Right kidney (tissue), 9 donors: ENCODE measurements at places on chromosomes 16 and 17.
A peak's percentile ranks its signal among the peaks of the same experiment; 100 is the strongest.

- no peak for DNase-seq
Measured at GRCh38 chr17:50661795-50662391, 27.2 kb downstream of the ABCC3 start.

GRCh38 chr17:50087246-50087911 lies 7.8 kb upstream of the PDK2 start:
- DNase-seq: peak; percentile 67

DNA sequence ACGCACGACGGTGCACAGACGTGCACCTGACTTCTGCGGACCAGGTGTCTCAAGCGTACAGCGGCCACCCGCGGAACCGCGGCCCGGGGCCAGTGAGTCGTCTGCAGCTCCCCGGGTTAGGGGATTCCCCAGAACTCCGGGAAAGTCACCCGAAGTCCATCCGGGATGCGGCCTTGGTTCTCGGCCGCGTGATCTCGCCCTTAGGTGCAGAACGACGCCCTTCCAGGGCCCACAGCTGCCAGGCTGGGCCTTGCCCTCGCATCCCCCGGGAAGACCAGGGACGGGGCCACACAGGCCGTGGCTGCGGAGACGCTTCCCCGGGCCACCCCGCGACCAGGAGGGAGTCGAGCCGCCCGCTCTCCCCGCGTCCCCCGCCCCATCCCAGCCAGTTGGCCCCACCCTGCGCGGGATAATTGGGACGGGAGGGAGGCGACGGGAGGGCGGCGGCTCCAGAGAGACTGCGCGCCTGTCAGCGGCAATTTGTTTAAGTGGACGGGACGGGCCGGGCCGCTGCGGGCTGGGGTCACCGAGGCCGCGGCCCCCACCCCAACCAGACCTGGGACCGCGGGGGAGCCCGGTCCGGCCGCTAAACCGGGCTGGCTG lies 3.6 kb upstream of the TBX2 start:
- DNase-seq: peak; percentile 82

- DNase-seq: no peak
Measured at GRCh38 chr17:32143527-32143870, 1.2 kb downstream of the RHOT1 start.

DNA sequence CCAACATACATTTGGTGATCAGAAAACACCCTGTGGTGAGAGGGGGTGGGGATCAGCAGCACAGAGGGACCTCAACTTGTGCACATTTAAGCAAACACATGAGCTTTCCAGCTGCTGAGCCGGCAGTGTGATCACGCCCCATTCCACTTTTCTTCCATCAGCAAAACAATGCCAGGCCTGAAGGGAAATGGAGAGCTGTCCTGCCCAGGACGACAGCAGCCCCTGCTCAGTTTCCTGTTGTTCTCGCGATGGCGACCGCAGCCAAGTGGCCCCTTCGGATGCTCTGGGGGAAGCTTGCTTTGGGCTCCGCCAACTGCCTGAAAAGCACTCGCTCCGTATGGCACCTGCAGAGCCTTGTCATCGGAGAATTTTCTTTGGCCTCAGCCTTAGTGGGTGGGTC lies 272.3 kb downstream of the FOXL1 start:
- no peak for DNase-seq

GRCh38 chr16:67164599-67165061 lies at the start of gene HSF4:
TSS of gene HSF4 (plus strand) at chr16:67164745. CDS start at chr16:67164812, 67 bp downstream.
- peak; percentile 45 for DNase-seq

GRCh38 chr16:67542464-67542863 lies 13.8 kb downstream of the RIPOR1 start:
- DNase-seq: no peak

DNA sequence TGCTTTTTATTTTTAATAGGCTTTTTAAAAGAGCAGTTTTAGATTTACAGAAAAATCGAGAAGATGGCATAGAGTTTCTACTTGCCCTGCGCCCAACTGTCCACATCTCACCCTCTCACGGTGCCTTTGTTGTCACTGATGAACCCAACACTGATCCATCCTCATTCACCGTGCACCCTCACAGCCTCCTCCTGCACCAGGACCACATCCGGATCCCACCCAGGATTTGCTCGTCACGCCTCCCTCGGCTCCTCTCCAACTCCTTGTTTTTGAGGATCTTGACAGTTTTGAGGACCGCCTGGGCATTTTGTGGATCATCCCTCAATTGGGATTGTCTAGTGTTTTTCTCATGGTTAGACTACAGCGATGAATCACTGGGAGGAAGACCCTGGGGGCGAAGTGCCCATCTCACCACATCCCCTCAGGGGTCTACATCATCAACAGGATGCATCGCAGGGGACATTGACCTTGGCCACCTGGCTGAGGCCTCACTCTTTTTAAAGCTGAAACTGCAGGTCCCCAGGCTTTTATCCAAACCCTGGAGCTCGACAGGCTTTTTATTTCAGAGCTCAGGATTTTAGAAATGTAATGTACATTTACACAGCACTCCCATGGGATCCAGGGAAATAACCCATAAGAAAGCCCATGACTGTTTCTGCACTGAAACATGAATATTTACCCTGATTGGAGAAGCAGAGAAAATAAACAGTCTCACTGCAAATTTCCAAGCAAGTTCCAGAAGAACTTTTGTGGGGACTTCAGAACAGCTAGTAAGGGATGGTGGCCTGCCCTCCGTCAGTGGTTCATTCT lies 71.8 kb upstream of the ZNF469 start:
- DNase-seq: no peak

- peak; percentile 76 for DNase-seq
Measured at GRCh38 chr17:50904518-50905459, 38.6 kb upstream of the TOB1 start.
